ENCODE measurements at places on chromosomes 16 and 17.

DNA sequence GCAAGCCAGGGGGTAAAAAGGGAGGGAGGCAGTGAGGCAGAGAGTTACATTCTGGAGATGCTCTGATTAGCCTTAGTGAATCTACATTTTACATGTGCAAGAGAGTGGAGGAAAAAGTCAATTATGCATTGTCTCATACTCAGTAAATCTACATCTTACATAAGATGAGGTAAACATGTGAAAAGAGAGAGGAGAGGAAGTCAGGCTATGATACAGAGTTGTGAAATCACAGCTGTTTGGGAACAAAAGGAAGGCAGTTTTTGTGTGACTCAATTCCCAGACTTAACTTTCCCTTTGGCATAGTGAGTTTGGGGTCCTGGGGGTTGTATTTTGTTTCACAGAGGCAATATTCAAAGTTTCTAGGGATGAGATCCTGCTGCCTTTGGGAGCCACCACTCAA, 67.8 kb downstream of the GP2 start:
- no peak for DNase-seq

- no peak for DNase-seq
Observed at GRCh38 chr17:65017207-65017774, 39.2 kb downstream of the GNA13 start.

- no peak for DNase-seq
Observed at GRCh38 chr17:42253578-42253977, 22.6 kb downstream of the STAT5B start.

DNA sequence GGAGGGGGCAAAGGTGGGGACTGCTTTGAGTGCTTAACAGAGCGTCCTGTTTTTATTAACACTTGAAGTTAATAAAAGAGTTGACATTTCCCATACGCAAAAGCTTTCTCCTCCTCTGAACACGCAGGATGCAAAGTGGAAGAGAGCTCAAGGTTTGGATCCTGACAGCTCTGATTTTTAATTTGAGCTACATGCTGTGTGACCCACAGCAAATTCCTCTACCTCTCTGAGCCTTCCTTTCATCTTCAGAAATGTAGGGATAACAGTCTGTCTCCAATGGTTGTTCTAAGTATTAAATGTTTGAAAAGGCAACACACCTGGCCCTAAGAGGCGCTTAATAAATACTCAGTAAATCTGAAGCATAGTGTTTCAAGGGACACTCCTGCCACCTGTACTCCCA, 93.0 kb downstream of the CDYL2 start:
- no peak for DNase-seq

- DNase-seq: no peak
Observed at GRCh38 chr16:77662246-77662645, 60.1 kb upstream of the NUDT7 start.

DNA sequence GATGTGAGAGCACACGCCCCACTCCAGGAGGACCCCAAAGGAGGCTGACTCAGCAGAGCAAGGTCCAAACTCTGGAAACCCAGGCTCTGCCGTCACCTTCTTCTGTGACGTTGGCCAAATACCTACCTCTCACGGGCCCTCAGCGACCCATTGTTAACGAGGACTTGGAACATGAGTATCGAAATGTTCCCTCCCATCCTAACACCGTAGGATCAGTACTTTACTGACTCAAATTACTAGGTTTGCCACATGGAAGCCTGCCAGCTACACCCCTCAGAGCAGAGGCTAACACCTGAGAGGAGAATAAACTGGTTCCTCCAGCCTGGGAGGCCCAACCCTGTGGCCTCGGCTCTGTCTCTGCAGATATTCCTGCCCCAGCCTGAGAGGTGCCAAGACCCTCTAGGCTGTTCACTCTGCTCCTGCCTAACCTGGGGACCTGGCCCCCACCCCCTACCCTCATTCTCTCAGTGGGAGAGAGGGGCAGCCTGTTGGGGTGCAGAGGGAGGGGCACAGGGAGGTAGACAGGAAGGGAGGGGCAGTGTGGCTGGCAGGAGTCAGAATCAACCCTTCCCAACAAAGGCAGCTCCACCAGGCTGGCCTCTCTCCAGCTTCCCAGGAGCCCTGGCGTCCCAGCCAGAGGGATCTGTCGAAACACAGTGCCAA, 4.4 kb downstream of the PITPNM3 start:
- DNase-seq: no peak
